ENCODE measurements at places on chromosomes 2 and 18.

- DNase-seq = no peak
These were observed 67.7 kb upstream of the DNMT3A start for GRCh38 chr2:25409468-25409867.

DNA sequence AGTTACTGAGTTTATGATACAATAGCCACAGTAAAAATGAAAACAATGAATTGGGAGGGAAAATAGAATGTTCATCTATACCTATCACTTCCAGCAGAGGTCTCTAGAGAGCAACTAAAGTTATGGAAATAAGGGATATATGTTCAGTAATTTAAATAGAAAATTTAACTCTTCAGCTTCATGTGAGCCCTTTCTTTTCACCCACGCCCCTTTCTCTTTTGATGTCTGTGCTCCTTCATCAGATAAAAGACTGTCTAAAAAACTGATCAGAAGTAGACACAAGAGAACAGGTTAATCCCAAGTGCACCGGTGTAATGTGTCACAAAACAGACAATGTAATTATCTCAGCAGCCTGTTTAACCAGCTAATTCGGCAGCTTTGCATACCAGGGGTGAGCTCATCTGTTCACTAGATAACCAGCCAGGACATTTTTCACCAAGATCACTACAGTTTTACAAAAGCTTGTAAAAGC lies 238.5 kb upstream of the ERBB4 start:
- DNase-seq = no peak

DNA sequence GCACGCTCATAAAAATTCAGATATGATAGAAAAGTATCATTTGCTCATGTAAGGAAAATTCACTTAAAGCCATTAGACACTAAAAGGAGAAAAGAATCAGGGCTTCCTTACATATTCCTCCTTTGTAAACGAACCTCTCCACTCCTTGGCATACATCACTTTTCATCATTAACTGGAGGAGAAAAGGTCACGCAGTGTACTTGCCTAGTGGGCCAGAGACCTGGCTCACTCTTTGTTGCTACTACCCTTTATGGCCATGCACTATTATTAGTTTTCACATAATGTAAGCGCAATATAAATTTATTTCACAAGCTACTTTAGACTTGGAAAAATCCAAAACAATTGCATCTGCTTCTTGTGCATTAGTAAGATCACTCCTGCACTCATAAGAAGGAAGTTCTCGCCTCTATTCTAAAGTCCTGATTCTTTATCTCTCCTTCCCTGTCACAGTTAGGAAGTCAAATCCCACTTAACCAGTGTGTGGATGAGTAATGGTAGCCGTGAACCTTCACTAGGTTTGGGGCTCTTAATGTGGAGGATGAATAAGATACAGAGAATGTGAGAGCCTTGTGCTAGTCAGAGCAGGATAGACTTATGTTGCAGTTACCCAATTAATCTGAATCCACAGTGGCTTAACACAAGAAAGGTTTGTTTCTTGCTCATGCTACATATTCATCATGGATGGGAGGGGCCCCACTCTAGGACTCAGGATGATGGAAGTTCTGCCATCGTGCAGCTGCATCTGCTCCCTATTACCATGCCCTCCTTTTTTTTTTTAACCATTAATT lies 115.0 kb upstream of the GLS start:
- no peak for DNase-seq

DNA sequence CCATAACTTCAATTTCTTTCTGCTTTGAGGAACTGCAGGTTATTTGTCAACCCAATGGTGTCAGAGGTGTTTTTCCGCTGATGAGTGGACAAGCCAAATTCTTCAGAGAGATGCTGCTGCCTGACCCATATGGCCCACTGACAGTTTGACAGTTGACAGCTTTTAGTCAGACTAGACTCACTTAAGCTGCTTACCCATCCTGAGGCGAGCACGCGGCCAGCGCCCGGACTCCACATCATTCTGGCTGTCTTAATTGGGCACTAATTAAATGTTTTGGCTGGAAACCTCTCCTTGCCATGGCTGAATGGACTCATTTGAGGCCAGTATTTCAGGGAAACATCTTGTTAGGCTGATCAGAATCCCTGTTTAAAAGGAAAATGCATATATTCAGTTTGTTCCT lies 316.1 kb upstream of the FANCL start:
- DNase-seq = no peak

DNA sequence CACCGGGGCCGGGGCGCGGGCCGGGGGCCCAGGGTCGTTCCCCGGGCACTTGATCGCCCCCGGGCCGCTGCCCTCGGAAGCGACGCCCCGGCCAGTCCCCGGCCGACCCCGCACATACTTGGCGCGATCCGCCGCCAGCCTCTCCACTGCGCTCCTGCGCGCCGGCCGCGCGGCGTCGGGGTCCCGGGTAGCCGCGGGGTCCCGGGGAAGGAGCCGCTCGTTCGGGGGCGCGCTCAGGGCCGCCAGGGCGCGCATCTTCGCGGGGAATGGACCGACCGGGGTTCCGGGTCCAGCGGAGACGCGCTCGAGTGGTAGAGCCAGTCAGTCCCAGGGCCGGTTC lies 204 bp downstream of the FAM110C start:
- DNase-seq = no peak

- DNase-seq = no peak
These were observed 73.8 kb downstream of the TGFA start for GRCh38 chr2:70479816-70480215.

Data from stimulated activated CD8-positive, alpha-beta memory T cell treated with anti-CD3 and anti-CD28 coated beads, Interleukin-7, amount 100 ng/mL, for 1 hour (primary cell).